ENCODE measurements at places on chromosomes 3 and 15.

DNA sequence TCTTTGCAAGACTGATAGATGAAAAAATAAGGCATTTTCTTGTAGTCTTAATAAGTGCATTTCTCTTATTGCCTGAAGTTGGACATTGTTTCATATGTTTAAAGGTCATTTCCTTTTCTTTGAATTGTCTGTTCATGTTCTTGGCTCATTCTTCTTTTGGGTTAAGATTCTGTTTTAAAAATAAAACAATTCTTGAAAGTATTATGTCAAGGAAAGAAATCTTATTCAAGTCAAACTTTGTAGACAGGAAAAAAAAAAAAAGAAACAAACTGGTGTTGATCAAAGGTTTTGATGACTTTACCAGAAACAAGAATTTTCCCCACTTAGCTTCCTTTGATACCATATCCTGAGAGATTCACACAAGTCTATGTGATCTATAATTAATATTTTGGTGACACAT is 132.9 kb upstream of the AADACL2 start:
- DNase-seq: no peak

GRCh38 chr3:13123013-13123654 is 49.9 kb upstream of the IQSEC1 start:
- no peak for DNase-seq

GRCh38 chr3:163664466-163664865 is 1413.8 kb downstream of the SI start:
- no peak for DNase-seq

DNA sequence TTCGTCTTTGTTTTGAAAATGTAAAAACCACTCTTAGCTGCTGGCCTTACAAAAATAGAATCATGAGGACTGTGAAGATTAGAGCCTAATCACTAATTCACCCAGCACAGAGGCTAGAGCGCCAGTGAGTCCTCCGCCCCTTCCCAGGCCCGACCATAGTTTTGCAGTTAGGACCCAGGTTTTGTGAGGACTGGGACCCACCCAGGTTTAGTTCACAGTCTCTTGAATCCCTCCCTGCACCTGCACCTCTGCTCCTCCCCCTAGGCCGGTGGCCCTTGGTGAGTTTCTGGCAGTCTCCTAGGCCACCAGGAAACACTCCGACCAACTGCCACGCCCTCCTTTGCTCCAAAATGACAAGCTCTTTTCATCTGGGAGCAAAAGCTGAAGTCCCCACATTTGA is 136.0 kb upstream of the CCDC54 start:
- no peak for DNase-seq

DNA sequence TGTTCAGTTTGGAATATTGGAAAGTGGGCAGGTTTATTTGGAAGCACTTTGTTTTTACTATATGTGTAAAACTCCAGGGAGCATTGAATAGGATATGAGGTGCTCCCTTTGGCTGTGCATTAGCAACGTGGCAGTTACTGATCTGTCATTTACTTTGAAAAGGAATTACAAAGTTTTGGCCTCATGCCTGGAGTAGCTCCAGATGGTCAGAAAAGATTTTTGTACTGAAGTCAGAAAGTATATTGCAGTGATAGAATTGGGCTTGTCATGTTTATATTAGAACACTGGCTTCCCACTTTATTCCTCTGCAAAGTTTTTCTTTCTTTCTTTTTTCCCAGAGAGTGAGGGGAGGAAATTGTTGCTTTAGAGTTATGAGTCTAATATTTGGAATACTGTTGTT is 26.1 kb downstream of the FNDC3B start:
- no peak for DNase-seq

DNA sequence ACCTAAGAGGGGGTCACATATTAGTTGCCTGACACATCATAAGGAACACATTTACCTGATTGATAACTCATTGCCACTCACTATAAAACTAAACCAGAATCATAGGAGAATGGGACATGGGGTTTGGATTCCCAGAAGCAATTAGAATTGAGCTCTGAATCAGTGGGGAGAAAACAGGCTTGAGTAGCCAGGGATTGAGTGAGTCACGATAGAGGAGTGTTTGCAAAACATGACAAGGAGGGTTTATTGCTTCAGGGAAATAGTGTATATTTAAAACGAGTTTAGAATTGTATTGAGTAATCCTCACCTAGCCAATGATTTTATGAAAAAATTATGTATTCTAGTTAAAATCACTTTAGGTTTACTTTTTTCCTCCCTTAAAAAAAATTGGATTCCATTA is 101.1 kb upstream of the THRB start:
- no peak for DNase-seq

DNA sequence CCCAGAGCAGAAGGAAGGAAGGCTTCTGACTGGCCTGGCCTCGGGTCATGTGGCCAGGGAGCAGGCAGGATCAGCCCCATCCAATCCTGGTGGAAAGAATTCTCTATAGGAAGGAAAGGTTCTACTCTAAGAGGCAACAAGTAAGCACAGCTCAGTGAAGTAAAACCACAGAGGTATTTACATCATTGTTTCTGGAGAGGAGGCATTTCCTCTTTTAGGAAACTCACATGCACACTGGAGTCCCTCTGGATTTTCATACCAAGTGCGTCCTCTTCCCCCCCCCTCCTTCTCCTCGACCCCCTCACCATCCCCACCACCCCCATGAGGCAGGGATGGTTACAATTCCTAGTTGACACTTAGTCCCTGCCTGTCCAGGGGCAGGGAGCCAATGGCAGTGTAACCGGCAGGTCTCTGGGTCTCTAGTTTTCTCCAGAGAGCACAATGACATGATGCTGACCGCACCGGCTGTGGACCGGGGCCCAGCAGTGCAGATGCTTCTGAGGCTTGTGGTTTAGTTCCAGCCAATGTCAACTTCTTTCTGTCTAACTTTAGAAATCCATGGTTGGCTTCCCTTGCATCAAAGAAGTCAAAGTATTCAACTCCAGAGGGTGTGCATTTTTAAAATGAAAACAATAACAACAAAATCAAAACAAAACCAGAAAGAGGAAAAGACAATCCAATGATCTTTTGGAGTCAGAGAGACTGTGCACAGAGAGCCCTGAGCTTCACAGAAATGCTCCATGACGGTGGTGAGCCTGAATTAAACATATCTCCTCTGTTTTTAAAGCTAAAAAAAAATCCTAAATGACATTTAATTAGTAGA is 230.3 kb upstream of the TLE3 start:
- no peak for DNase-seq

DNA sequence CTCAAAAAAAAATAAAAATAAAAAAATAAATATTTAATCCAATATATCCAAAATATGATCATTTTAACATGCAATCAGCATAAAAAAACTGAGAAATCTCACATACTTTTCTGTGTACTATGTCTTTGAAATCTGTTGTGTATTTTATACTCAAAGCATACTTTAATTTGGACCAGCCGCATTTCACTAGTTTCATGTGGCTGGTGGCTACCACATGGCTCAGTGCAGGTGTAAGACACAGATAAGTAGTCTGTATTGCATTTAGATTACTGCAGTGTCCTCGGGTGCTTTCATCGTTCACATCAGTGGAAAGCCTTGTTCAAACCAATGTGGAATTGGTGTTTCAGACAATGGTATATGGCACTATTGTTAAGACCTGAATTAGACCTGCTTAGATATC is 11.0 kb downstream of the CRTC3 start:
- no peak for DNase-seq

DNA sequence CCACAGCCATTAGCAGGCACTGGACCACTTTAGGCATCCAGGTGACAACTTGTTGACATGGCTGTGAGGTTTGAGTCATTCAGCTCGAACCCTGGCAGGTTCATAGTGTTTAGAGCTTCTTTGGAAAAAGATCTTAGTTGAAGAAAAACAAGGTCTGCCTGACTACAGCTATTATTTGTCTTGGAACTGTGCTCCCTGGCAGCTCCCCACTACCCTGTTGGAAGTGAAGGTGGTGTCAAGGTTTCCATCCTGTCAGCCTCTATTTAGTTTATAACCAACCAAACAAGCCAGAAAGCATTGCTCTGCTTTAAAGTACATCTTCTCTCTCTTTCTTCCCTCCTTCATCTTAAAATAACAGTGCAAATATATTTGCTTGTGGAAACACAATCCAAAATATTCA is 56.8 kb downstream of the KAT2B start:
- no peak for DNase-seq

DNA sequence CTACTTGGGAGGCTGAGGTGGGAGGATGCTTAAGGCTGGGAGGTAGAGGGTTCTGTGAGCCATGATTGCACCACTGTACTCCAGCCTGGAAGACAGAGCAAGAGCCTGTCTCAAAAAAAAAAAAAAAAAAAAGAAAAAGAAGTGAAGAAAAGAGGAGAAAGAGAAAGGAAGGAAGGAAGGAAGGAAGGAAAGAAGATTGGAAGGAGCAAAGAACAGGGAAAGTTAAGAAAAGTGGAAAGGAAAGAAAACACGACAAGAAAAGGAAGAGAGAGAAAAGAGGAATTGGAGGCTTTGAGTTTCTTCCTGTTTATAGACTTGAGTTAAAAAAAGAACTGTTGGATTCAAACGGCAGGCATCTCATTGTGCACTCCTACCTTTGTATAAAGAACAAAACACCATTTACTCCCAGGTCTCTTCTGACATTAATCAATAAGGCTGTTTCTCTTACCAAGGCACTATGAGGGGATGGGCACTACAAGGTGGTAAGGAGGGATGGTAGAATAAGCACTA is 73.5 kb downstream of the EDEM1 start:
- no peak for DNase-seq

GRCh38 chr15:91863621-91864255 is 10.2 kb downstream of the SLCO3A1 start:
- no peak for DNase-seq

- no peak for DNase-seq
Observed at GRCh38 chr3:53863145-53863544, 16.8 kb downstream of the IL17RB start.

DNA sequence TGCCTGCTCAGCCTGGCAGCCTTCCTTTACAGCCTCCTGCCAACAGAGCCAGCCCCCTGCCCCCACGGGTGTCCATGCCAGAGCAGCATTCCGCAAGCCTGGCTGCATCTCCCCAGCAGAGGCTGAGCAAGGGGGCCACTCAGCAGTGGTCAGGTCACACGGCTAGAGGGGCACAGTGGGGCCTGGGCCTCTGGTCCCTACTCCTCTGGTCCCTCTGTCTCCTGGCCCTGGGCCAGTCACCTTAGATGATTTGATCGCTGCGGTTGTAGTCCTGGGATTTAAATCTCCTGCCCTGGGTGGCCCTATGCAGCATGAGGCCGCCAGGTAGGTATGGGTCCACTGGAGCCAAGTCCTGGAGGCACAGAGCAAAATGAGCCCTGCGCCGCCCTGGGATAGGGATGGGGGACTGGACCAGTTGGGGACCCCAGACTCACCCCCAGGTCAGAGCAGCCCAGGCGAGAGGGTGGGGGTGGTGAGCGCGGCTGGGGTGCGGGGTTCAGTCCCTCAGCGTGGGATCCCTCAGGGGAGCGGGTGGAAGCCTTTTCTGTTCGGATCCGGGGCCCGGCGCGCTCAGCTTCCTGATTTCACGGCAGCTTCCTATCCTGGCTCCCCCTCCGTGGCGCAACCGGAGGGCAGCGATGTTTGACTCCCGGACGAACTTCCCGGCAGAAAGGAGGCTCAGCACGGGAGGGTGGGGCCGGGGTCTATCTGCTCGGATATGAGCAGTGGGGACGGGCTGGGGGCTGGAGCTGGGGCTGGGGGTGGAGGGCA is at the start of gene ZBTB47:
ZBTB47 (plus strand) TSS at position 138 of the 771 bp plus-strand sequence. CDS start 4,659 bp downstream, outside the sequence.
- no peak for DNase-seq

DNA sequence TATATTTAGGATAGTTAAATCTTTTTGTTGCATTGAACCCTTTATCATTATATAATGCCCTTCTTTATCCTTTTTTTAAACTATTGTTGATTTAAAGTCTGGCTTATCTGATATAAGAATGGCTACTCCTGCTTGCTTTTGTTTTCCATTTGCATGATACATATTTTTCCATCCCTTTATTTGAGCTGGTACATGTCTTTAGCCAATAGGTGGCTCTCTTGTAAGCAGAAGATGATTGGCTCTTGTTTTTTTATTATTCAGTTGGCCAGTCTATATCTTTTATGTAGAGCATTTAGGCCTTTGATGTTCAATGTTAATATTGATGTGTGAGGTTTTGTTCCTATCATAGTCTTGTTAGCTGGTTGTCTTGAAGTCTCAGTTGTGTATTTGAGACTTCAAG is 99.5 kb upstream of the MCTP2 start:
- no peak for DNase-seq

- no peak for DNase-seq
Observed at GRCh38 chr3:114411811-114412803, 118.3 kb downstream of the TIGIT start.

DNA sequence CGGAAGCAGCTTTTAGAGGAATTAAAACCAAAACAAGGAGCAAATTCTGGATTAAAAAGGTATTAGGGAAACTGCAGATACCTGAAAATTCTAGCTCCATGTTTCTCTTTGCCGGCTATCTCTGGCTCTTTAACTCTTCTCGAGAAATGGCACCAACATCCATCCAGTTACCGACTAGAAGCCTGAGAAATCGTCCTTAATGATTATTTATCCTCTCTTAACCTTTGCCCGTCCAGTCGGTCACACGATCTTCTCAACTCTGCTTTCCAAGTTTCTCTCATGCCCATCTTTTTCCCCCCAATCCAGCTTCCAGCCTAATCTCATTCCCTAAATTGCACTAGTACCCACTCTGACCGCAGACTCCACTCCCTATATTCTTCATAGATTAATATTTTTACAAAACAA is 596 bp upstream of the SGO1 start:
- no peak for DNase-seq

- peak; percentile 4 for DNase-seq
Observed at GRCh38 chr3:180252683-180253082, 215.9 kb upstream of the PEX5L start.

GRCh38 chr15:45810201-45810600 is 175.4 kb downstream of the SQOR start:
- DNase-seq: no peak
